ENCODE measurements at places on chromosomes 4 and X. TPM values are rescaled to one million over a fixed set of nuclear protein-coding genes. Genes with fewer than 3 reads are reported as not detected.

- no peak for DNase-seq
Observed at GRCh38 chr4:17327591-17327990, 184.3 kb downstream of the QDPR start.

GRCh38 chr4:158769175-158769921, 522 bp downstream of the FNIP2 start:
- DNase-seq: no peak

GABRB1 gene
- polyA plus RNA-seq: 0.27 TPM

- no peak for DNase-seq
Observed at GRCh38 chr4:114481856-114482255, 116.8 kb upstream of the UGT8 start.

XPNPEP2 gene
- polyA plus RNA-seq: 353 TPM

DNA sequence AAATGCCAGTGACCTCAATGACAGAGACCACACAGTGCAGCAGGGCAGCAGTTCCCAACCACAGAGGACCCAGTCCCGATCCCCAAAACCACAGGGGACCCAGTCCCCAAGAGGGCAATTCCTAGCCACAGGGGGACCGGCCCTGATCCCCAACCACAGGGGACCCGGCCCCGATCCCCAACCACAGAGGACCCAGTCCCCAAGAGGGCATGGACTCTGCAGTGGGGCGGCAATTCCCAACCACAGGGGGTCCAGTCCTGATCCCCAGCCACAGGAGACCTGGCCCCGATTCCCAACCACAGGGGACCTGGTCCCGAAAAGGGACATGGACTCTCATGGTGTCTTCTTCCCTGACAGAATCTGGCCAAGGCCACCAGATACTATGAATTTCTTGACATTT, 136.3 kb downstream of the AFAP1 start:
- DNase-seq: no peak

DNA sequence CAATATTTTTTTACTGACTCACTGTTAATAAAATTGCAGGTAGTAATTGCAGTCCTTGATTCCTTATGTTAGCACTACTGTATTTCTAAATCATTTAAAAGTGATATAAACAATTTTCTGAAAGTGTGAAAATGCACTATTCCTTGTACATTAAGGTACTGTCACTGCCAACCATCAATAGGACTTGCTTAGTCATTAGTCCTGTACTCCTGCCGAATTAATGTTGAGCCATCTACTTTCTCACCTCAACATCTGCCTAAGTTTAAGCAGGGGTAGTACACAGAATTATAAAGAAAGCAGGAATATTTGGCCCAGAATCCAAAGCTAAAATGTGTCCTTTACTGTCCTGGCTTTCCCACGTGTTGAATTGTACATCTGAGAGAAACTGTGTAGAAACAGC, 87.0 kb upstream of the TRPC3 start:
- DNase-seq: no peak

DNA sequence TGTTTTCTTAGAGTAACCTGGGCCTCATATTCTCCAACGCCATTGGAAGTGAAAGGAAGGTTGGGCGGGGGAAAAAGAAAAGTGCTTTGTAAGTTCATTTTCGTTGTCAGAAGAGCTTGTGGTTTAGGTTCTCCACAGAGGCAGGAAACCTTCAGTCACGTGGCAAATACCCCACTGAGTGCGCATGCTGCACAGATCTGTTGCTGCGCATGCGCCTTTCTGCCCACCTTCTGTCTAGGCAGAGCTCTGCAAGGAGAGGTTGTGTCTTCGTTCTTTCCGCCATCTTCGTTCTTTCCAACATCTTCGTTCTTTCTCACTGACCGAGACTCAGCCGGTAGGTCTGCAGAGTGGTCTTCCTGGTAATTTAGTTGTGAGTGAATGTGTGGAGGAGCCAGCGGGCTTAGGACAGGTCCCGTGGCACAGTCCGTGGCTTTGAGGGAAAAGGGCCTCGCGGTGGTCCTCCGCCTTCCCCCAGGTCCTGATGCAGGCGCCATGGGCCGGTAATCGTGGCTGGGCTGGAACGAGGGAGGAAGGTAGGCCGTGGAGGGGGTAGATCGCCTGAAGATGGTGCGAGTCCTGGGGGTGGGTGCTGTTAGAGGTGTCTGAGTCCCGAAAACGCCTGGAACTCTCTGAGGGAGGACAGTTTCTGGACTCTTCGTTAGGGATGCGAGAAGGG, at the start of gene PAGE5:
TSS of gene PAGE5 (plus strand) at position 228 of the 676 bp plus-strand sequence. CDS start 1,037 bp downstream, outside the sequence.
- DNase-seq: no peak
